ENCODE measurements at places on chromosomes 12 and 14.

DNA sequence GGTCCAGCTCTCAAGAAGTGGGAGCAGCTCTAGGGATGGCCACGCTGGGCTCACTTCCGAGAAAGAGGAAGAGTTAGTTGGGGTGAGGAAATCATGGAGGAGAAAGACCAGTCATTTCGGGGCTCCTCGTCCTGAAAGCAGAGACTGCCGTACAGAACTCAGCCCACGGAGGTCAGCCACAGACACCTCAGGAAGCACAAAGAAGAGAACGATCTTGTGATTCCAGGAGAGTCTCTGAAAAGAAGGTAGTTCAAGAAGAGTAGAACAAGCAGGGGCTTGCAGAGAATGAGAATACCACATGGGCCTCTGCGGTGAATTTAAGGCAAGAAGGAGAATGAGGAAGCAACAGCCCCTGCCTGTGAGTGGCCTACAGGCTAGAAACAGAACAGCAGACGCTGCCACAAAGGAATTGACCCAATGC is 311.9 kb downstream of the CACNA1C start:
- no peak for DNase-seq

GRCh38 chr14:54901380-54902142 is 1.1 kb downstream of the GCH1 start:
- no peak for DNase-seq

DNA sequence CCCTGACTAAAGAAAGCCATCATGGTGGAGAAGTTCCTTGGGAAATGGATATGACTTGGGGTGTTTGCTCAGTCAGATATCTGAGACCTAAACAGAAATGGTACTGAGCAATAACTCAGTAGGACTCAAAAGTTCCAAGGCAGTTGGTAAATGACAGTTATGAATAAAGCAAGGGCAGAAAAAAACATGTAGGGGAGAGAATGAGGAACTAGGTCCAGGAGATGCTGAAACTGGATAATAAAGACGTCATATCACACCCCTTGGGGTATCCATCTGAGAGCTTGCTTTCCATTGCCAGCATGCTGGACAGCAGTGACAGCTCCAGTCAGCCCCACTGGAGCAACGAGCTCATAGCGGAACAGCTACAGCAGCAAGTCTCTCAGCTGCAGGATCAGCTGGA is 37.5 kb downstream of the RPGRIP1 start:
- no peak for DNase-seq

DNA sequence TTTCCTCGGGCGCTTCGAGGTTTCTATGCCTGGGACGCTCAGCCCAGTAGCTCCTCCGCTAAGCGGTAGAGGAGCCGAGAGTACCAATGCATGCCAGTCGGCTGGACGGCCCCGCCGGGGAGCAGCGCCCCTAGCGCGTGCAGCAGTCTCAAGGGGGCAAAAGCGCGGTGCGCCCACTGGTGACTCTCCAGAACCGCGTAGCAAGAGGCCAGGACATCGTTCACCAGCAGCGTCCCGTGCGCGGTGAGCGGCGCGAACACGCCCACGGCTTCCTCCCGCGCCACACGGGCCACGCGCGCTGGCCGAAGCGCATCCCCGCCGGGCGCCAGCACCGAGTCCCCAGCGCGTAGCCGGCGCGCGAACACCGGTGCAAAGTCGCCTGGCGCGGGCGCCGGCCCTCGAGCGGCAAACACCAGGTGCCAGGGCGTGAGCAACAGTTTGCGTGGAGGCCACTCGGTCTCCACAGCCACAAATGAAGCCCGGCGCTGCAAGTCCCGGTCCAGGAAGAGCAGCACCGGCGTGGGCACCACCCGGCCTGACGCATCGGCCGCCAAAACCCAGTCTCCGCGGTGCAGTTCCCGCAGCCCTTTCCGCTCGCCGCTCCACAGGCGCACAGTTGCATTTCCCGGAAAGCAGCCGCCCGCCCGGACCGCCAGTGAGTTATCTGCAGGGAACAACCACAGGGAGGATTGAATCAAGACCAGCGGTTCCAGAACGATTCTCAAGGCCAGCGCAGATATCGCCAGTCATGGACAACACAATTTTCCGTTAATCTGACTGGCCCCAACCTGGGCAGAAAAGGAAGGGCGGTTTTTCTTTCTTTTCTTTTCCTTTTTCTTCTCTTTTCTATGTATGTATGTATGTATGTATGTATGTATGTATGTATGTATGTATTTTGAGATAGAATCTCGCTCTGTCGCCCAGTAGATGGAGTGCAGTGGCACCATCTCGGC is 4.5 kb downstream of the DHH start:
- DNase-seq, result no peak

GRCh38 chr12:88893801-88894200 is 313.5 kb upstream of the KITLG start:
- no peak for DNase-seq

GRCh38 chr12:131034631-131035244 is 81.0 kb downstream of the ADGRD1 start:
- DNase-seq, result no peak

GRCh38 chr12:104680070-104680469 is 223.3 kb downstream of the CHST11 start:
- DNase-seq, result no peak

DNA sequence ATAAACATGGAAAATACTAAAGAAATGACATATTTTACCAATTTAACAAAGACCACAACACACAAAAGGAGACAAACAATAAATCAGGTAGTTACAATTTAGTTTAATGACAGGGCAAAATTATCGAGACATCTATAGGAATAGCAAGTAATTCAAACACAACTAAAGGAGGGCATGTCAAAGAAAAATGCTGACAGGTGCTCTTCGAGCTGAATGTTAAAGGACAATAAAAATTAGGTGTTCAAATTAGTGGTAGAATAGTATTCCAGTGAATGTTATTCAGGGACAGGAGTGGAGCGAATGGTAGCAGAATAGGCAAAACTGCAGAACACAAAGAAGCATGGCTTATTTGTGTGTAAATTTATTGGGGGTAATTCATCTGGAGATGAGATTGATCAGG is 1004.3 kb upstream of the FBXO33 start:
- no peak for DNase-seq

DNA sequence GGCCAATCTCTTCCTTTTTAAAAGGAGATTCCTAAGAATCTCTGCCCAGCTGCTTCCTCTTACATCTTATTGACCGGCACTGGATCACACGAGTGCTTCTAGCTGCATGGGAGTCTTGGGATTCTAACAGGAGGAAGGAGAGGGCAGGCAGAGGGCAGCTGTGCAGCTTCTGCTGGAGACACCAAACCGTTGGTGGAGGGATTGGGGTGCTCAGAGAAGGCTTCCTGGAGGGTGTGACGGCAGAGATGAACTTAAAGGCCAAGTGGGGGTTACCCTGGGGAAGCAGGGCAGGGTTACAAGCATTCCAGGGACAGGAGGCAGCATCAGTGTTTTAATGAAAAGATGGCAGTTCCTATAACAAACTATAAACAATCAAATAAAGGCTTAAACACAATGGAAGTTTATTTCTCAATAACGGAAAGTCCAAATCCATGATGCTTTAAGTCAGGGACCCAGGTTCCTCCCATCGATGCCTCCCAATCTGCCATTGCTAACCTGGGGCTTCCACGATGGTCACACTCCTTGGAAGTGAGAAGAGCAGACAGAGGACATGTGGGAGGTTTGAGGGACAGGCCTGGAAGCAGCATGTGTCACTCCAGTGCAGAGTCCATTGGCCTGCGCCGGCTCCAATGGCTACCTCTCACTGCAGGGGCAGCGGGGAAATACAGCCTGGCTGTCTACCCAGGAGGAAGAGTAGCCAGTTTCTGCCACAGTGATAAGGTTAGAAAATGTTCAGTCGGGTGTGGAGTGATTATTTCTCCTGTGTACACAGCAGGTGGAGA is 53.1 kb upstream of the DDX11 start:
- DNase-seq, result no peak

DNA sequence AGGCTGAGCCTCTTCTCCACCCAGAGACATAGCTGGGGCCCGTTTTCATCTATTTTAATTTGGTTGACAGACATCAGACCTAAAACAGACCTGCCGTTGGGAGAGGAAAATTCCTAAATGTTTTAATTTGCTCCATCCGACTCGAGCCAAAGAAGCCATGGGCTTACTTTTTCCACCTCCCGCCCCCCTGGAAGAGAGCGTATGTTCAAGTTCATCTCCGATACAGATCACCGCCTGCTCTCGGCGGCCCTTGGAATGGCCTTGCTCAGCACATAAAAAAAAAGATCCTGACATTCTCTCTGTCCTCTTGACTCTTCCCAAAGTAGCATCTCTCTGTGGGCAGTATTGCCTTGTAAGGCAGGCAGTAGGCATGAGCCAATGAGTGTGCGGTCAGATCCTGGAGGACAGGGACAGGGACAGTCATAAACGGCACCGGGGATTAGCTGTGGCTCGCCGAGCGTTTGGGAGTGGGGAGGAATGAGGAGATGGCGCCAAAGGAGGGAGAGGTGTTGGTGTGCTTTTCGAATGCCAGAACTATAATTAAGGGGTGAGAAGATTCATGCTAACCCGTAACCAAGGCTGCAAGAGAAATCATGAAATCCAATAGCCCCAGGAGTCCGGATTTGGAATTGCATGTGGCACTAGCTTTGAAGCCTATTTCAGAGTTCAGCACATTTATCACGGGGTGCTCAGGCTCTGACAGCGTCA is 47.9 kb upstream of the MEG3 start:
- no peak for DNase-seq

DNA sequence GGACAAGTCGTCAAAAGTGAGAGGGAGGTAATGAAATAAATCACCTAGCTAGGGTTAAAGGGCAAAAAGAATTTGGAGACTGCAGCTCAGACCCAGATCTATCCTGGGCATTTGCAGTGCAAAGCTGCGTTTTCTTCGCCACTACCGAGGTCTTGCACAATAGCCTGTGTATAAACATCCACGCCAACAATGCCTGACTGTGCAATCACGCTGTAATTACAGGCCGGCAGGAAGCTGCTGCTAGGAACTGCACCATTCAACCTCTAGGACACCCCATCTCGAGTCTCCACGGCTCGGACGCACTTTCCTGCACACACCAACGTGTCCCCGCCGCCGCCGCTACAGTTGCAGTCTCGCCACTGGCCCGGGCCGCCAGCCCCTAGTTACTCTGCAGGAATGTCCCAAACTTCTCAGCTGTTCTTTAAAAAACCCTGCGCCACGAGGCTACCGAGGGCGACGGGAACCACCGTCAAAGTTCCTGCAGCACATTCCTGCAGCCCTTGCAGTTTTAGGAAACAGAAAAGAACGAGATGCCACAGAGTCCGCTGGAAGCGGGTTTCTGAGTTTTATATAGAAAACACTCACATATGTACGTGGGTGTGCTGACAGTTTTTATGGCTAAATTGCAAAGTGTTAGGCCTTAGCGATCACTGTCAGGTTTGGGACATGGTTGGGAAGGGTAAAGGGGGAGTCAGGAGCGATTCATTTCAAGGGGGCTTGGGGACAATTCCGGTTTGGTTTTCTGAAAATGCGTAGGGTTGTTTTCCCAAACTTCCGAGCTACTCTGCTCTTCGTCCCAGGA is 65.6 kb upstream of the PTGR2 start:
- DNase-seq, result peak; percentile 16

- DNase-seq, result no peak
These were observed 578 bp downstream of the ADAMTS20 start for GRCh38 chr12:43551279-43551970.

GRCh38 chr14:92516966-92517506 is 3.5 kb downstream of the RIN3 start:
- DNase-seq, result no peak

GRCh38 chr12:119788786-119789185 is 88.3 kb downstream of the CIT start:
- DNase-seq, result no peak

DNA sequence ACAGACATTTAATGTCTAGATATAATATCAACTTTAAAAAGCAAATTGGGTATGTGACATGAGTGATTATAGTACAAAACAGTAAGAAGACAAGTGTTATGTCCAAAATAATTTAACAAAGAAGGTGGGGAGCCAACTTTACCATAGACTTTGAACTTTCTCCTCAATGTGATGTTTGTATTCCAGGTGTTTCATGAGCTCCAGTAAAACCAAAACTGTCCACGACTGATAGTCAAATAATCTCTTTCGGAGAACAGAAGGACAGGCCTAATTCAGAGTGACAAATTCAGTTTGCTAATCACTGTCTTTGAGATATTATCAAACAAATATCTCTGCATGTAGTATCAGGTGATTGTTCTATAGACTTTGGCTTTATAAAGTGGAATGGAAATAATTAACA is 1112.6 kb downstream of the SLC6A15 start:
- DNase-seq, result no peak

DNA sequence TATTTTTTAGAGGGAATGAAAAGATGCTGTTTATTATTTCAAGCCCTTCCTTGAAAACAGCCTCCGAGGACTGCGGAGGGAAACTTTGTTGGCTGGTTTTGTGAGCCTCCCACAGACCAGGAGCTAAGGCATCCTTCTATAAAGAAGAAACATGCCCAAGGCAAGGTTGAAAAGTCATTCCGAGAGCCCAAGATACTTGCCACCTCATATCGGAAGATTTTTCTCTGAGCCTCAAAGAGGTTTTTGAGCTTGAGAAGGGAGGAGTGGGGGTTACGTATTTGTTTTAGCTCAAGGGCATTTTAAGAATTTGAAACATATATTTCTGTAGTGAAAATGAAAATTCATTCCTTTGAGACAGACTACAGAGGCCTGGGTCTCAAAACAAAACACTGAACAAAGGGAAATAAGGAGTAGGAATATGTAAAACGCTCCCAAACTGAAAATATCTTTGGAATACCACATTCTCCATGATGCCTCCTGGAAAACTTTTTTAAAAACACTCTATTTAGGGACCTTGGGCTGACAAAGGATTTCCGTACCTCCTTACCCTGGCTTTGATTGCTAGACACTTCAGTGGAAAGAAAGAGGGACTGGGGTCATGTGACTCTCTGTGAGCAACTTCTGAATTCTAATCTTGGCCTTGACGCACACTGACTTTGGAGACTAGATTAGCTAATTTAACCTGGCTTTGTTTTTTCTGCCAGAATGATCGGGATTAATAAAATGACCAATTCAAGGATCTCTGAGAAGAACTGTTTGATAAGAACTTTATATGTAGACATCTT is 180.9 kb downstream of the SRGAP1 start:
- DNase-seq, result no peak

GRCh38 chr12:121461048-121461447 is 61.1 kb downstream of the RNF34 start:
- no peak for DNase-seq

DNA sequence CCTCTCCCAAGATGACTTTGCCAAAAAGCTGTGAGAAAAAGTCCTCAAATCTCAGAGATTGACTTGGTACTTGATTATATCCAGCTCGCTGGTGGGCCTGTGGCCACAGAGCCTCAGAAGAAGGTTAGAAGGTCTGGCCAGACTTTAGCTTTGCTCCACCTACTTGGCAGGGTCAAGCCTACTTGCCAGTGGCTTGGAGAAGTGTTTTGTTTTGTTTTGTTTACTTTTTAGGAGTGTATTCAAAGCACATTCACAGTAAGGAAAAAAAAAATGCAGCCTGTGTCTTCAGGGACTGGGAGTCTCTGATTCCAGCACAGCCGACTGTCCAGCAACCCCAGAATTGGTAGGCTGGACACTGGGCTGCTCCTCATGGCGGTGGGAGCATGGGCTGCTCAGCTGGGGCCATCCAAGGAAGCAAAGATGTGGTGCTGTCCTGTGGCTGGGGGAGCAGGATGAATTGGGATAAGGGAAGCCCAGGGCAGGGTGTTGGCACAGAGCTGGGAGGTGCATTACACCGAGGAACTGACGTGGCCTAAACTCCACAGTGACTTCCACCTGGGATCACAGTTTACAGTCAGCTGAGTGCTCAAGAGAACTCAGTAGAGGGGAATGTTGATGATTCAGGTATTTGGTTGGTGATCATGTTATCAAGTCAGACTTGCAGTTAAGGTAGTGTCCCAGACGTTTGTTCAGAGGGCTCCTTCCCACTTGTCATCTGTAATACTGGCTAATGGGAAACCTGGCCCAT is 73.5 kb downstream of the PPP2R5C start:
- DNase-seq, result no peak

GRCh38 chr12:56763753-56764657 is 881 bp downstream of the HSD17B6 start:
- no peak for DNase-seq

Data from stimulated activated CD4-positive, alpha-beta T cell treated with anti-CD3 and anti-CD28 coated beads, Interleukin-1b, Interleukin-23, amount 100 ng/mL, for 1 hour (primary cell).